ENCODE measurements at places on chromosomes 5 and 9.

GRCh38 chr5:84406111-84406510 lies 21.4 kb upstream of the EDIL3 start:
- DNase-seq: no peak

DNA sequence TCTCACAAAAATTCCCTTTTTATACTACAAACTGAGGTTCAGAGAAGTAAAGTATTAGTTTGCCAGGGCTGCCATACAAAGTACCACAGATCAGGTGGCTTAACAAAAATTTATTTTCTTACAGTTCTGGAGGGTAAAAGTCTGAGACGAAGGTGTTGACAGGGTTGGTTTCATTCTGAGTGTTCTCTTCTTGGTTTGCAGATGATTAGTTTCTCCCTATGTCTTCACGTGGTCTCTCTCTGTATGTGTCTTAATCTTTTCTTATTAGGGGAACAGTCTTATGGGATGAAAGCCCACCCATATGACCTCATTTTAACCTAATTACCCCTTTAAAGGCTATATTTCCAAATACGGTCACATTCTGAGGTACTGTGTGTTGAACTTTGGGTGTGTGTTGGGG lies 274.2 kb downstream of the BRINP1 start:
- no peak for DNase-seq

GRCh38 chr5:133317558-133317957 lies 265.7 kb downstream of the HSPA4 start:
- no peak for DNase-seq

- DNase-seq: no peak
These were observed 25.9 kb upstream of the SLC12A7 start for GRCh38 chr5:1137567-1138444.

GRCh38 chr5:67303356-67303755 lies 106.8 kb upstream of the CD180 start:
- DNase-seq: no peak

DNA sequence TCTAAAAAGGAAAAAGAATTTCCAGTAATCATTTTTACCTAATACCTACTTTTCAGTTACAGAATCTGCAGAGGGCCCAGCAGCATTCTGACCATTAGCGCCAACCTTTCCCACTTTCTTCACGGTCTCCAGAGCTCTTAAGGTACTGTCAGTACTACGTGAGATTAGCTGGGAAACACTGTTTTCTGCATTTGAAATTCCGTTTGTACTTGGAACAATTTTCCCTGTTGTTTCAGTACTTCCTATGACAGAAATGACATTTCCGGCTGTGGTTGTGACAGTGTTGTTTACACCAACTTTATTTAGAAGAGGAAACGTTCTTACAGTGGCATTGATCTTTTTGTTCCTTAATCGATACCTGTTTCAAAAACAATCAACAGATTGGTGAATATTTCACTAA lies 36.9 kb upstream of the PDCL start:
- DNase-seq: no peak

GRCh38 chr5:117788596-117788995 lies 1199.8 kb downstream of the DTWD2 start:
- DNase-seq: no peak

DNA sequence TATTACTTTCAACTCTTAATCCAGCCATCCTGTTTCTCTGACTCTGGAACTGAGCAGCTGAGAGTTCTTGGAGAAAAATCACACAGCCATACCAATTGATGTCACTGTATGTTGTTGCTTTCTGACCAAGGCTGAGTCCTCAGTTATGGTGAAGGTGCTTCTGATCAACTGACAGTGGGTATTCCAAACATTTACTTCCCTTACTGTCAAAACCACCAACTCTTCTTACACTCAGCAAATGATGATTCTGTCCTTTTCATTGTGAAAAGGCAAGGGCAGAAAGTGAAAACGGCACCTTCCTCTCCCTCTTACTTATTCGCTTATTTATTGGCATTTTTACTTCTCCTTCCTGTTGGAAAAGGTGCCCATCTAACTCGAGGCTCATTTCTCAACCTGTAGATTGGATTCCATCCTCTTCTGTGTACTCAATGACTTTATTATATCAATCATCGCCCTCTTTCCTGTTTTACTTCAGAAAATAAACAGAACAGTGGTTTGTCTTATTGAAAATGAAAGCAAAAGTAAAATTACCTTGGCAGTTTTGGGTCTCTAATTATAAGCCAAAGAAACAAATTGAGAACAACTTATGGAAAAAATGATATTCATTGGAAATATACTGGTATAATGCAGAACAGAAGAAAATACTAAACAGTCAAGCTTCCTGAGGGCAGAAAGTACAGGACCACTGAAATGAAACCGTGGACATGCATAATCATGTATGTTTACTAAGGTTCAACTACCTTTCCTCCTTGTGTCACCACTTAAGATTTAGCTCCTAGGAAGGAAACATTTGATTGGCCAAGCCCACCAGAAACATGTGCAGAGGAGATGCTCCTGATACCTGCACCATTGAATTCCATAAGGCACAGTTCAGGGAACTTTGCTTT lies 104.5 kb upstream of the CHD1 start:
- no peak for DNase-seq

DNA sequence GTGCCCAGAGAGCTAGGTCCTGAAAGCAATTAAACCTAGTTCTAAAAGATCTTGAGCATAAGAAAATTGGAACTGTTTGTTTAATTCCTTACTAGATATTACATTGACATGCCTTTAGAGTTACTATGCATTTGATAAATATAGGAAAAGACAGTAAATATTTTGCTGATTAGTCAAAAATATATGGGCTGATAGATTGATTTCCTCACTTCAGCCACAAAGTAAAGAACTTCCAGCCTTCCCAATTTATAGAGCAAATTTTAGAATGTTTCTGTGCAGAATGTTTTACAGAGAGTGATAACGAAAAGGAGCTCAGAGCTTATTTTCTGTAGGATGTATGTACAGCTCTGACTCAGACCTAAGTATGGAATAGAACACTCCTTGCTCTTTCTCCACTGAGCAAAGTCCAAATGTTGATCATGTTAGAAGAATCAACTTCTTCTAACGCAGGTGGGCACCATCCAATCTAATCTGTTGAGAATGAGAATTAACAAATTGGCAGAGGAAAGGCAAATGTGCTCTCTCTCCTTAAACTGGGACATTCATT lies 72.9 kb upstream of the PAM start:
- DNase-seq: no peak

GRCh38 chr9:111649016-111649415 lies 12.4 kb upstream of the GNG10 start:
- DNase-seq: no peak

DNA sequence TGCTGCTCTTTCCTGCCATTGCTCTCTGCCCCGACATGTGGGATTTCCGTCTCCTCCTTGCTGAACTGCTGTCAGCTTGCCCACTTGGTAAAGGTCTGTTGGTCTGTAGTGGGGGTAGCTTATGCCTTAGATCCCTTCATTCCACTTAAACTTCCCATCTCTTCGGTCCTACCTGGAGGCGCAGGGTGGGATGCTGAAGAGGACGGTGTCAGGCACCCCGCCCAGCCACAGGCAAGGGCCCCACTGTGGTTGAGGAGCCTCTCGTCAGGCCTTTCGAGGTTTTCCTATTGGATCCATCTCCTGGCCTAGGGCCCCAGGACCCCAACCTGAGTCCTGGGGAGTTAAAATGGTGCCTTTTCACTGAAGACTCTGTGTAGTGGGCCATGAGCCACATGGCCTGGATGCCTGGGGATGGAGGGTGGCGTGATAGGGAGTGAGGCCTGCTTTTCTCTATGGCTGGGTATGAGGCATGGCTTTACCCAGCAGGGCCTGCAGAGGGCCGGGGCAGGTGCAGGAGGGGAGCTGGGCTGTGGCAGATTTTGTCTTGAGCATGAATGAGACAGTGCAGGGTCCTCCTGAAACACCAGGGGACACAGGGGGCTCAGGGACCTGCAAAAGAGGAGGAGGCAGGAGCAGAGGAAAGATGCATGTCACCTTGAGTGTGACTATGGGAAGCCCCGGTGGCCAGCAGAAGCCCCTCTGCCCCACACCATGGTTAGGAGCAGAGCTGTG lies 25.8 kb upstream of the RNF130 start:
- no peak for DNase-seq

GRCh38 chr9:106700676-106701075 lies 162.3 kb upstream of the ZNF462 start:
- DNase-seq: no peak

DNA sequence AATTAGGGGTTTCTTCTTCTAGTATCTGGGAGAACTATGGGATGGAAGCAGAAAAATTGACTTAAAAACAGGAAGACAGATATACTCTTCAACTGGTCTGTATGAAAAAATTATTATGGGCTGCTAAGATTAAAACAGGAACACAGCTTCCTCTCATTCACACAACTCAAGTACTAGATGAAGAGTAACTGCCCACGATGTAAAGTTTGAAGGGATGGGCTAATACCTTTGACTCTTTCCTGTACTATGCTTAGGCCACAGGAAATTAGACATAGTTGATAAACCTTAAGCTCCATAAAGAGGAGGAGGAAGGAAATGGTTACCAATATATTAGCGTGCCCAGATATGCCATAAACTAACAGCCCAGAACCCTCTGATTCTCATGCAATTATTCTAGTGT lies 88.6 kb downstream of the ANKRD31 start:
- no peak for DNase-seq

DNA sequence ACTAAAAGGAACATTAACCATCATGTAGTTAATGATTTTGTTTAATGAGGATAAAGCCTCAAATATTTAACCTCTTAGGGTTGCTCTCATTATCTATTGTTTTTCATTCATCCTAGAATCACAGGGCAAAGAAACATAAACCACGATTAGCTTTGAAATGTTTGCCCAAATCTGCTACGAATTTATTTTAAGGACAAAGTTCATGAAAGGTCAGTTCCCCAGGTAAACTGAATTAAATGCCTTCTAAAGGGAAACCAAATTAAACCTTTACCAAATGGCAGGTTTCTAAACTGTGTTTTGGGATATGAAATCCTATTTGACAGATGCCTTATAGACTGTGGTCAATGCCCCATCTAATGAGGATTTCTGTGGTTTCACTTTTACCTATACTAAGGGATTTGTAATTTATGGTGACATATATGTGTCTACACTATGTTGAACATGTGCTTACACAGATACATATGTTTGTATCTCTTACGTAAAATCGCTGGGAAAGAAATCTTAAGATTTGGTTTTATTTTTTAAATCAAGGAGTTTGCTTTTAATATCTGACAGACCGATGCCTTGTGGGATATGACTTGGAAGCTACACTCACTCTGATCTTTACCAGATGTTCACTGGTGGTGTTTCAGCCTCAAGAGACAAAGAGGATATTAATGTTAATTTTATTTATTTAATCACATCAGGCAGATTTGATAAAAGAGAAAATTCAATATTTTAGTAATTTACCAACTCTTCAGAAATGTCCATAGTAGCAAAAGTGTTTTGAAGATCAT lies 188.4 kb downstream of the GLIS3 start:
- no peak for DNase-seq

GRCh38 chr9:7171396-7172153 lies 413.8 kb downstream of the KDM4C start:
- DNase-seq: no peak

DNA sequence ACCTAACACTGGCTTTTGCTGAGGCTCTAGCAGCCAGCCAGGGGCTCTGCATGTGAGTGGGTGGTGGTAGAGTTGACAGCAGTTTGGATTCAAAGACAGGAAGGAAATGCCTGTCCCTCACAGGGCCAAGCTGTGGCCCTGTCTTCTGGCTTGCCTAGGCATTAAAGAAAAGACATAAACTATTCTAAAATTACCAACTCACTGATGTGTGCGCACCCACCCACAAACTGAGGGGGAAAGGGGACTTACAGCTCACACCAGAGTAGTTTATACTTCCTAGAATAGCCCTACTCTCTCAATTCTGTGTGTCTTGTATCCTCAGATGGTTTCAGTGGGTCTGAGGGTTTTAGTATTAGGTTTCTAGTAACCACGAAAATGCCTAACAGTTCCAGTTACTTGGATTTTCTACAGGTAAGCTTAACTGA lies 18.3 kb upstream of the IL13 start:
- no peak for DNase-seq

DNA sequence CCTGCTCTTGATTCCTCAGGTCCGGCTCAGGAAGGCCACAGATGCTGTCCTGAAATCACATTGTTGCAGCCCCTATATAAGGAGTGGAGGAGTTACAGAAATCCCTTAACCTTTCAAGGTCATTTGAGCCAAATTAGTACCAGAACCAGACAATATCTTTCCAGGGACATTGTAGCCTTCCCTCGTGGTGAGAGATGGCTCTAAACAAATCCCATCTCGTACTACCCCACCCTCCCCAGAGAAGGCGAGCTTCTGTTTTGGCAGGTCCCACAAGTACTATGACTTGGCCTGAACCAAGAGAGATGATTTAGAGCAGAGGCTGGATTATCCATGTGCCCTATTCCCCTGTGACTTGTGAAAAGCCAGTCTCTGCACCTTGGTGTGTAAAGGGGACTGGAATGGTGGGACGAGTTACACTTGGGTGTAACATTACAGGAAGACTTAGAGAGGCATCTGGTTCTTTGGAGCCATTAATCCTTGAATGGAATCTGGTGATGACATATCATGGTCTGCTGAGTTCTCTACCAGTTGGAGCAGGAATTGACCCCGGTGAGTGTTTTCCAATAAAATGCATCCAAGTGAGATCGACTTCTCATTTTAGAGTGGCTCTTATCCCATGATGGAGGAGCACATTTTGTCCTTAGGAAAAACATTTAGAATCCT lies at the start of gene FAM240B:
Gene FAM240B, minus strand, starts transcription at position 51 of the 663 bp plus-strand sequence. CDS start 16,134 bp downstream, outside the sequence.
- no peak for DNase-seq

DNA sequence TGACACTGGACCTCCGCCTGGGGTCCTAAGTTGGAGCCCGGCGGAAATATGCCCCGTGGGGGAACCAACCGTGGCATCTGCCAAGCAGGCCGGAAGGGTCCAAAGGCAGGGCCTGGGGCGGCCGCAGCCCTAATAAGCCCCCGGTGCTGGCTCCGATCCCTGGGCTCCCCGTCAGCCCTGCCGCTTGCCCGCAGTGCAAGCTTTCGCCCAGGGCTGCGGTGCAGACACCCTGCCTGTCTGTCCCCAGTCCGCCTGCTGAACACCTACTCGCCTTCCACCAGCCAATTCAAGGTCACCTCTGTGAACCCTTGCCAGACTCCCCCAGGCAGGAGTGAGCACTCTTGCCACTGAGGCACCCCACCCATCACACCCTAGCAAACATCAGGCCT lies 502 bp upstream of the PTGR1 start:
- DNase-seq: no peak

DNA sequence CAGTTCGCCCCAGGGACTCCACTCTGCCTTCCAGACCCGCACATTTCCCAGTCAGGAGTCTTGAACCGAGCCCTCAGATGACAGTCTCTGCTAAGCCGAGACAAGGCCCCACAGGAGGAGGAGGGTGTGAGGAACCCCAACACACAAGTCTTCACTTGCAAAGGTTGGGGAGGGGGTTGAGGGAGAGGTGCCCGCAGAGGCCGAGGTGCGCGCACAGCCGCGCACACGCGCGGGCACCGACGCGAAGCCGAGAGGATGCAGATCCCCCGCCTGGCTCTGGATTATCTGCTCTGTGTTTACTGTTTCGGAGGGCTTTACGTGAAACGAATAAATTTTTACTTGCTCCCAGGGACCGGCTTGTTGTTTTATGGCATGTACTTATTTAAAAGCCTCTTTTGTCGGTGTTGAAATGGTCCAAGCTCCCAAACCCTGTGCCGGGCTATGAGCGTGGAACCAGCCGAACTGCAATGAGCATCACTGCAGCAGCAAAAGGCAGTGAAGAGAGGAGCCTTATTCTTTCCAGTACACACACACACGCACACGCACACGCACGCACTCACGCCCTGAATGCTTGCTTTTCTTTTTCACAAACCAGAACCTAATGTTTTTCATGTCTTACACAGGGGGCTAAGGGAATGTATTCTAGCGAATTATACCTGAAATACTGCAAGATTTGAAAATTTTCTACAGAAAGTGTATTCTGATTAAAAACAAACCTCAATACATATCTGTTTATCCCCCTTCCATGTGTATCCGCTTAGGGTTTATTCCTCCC lies 297.7 kb downstream of the PARP8 start:
- no peak for DNase-seq
